ENCODE measurements at places on chromosomes 2 and 18. TPM values are rescaled to one million over a fixed set of nuclear protein-coding genes. Genes with fewer than 3 reads are reported as not detected.
A peak's percentile ranks its signal among the peaks of the same experiment; 100 is the strongest.

Gene LRRC30
- total RNA-seq: not detected

DNA sequence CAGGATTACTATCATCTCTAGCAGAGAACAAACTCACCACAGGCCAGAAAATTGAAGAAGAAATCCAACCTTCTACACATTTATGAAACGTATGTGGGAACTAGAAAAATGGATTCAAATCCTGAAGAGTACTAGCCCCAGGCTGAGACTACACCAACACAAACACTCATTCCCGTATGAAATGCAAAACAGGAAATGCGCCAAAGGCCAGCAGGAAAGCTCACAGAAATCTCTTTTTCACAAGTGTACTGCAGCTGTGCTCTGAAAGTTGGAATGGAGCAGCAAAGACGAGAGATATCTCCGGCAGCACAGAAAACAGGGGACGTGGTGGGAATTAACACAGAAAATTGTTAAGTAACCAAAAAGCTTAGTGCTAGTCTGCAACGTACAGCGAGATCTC, 913.5 kb downstream of the TDRD15 start:
- no peak overlapping the region for H3K4me3 ChIP-seq
- no peak overlapping the region for H3K27ac ChIP-seq
- no peaks in the 10 kb centered on the region for H3K36me3 ChIP-seq
- no peaks in the 10 kb centered on the region for H3K4me1 ChIP-seq
- DNase-seq: peak; percentile 13

DNA sequence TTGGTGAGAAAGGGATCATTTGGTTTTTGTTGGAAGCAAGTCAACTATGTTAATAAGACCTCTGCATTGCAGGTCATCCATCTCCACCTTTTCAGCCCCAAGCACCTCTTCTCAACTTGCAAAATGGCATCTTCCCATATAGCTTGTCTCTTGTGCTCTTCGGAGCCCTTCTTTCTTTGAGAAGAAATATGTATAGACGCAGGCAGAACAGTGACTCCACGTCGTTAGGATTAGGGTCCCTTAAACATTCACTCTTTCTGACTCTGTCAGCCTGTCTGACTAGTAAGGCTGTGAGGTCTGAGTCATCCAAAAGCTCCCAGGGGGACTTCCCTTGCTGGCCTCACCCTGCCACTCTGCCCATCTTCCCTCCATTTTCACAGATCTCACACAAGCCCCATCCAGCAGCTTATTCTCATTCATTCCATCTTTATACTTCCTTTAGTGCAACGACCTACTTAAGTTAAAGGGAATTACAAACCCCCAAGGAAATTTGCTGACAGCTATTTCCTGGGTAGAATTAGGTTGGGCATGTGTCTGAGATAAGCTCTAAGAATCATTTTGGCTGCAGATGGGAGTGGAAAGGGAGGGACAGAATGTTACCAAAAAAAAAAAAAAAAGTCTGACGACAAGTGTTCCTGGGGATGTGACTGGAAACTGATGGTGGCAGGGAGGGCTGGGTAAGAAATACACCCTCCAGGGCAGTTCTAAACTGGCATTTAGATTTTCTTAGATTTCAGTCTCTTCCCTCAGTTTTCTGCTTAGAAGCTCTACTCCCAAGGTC, 37.7 kb upstream of the MEX3C start:
- H3K36me3 ChIP-seq: no peaks in the 10 kb centered on the region
- peaks cover 47% of the 10 kb centered on the region for H3K27me3 ChIP-seq
- no peak overlapping the region for H3K4me3 ChIP-seq
- DNase-seq: no peak
- no peak overlapping the region for H3K27ac ChIP-seq
- no peaks in the 10 kb centered on the region for H3K4me1 ChIP-seq

Gene CAPN14
- total RNA-seq: 0.23 TPM
